ENCODE measurements at places on chromosomes 1 and 21.

GRCh38 chr1:171833091-171833825 lies 8.0 kb upstream of the DNM3 start:
- no peak for DNase-seq

GRCh38 chr1:202143011-202143767 lies 1.3 kb downstream of the ARL8A start:
- no peak for DNase-seq

- peak; percentile 35 for DNase-seq
Observed at GRCh38 chr21:42209801-42210479, 9.0 kb upstream of the ABCG1 start.

GRCh38 chr1:112717263-112717873 lies 2.2 kb upstream of the PPM1J start:
- no peak for DNase-seq

DNA sequence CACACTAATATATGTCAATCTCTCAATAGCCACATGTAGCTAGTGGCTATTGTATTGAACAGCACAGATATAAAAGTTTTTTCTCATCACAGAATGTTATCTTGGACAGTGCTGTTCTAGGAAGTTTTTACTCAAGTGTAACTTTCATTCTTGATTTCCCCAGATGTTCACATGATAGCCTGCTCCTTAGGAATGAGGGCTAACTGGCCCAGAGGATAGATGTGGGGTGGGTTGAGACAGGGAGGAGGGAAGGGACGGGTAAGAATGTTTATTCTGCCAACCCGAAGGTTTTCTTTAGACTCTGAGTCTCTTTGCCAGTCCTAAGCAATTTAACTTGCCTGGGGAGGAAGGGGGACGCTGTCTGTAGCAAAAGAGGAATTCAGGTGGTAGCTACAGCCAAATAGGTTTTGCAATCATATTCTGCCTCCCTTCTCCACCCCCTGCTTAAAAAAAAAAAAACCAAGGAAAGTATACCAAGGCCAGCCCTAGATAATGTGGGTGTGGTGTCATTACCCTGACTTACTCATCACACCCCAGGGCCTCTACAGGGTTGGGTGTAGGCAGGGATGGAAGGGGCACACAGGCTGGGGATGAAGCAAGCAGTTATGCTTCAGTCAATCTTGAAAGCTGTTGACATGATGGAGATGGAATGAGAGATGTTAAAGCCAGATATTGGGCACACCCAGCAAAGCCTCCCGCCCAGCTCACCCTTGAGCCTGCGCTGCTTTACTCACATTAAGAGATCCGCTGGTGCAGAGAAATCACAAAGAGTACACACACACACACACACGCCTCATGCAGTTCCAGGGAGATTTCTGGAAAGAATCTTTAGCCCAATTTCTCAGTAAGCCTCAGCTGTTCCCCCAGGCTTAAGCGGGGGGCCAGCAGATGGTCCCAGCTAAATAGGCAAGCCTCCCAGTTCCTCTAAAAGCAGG lies 59.9 kb downstream of the PLXNA2 start:
- no peak for DNase-seq

DNA sequence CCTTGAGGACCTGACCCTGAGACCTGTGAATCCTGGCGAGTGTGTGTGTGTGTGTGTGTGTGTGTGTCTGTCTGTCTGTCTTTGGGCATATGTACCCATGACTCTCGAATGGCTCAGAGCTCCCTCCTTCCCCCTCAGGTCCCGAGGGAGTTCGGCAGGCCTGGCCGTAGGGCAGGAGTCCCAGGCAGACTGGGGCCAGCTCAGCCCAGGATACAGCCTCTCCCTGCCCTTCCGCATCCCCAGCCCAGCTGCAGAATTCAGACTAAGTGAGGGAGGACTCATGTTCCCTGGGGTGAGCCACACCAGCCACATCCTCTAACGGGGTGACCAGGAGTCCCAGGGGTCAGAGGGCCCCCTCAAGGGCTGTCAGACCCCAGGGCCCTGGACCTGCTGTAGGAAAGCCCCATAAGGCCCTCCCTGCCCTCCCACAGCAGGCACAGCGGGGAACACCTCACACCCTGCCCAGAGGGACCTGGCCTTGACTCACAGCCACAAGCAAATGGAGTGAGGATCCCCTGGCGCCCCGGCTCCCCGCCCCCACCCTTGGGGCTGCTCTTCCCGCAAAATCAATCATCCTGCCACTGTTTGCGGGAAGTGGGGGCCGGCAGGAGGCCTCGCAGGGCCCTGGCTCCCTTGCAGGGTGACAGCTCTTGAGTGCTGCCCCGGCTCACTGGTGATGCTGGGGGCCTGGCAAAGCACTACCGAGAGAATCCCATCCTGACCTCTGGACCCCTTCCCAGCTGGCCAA lies 101.7 kb upstream of the CASZ1 start:
- no peak for DNase-seq

DNA sequence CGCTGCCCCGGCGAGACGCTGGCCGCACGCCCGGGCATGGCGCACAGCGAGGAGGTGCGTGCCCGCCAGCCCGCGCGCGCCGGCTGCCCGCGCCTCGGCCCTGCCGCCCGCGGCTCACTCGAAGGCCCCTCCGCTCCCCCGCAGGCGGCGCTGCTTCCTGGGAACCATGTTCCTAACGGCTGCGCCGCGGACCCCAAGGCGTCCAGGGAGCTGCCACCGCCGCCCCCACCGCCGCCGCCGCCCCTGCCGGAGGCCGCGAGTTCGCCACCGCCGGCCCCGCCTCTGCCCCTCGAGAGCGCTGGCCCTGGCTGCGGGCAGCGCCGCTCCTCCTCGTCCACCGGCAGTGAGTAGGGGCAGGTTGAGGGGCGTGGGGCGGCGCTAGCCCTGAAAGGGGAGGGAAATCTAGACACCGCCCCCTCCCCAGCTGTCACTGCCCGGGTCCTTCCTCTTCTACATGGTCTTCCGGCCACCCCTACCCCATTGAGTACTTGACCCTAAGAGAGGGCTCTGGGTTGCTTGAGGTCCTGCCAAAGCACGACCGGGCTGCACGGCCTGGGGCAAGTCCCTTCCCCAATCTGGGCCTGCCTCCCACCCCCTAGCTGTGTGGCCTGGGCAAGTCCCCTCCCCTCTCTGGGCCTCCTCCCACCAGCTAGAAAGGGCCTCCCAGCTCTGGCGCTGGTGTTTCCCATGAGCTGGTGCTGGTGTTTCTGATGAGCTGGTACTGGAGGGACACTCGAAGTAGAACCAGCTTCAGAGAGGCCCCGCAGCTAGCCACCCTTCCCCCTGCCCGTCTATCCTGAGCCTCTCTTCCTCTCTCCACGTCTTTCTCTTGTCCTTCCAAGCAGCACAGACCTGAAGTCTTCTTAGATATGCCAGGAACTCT lies 17.0 kb downstream of the TNFRSF25 start:
- no peak for DNase-seq

DNA sequence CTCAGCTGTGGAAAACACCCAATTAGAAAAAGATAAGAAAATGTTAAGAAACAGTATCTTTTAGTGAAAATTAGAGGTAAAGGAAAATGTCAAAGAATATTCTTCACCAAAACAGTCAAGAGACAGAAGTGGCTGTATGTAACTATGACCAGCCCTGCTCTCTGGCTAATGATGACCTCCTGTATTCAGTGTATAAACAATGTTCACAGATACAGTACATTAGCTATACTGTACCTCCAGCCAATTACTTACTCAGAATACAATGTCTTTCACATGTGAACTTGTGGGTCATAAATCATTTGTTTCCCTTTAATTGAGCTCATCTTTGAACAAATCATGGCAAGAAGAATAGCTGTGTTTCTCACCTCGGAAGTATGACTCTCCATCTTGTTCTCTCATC lies 432.0 kb downstream of the LMO4 start:
- DNase-seq = no peak

- no peak for DNase-seq
Observed at GRCh38 chr1:40316595-40317393, at the start of gene COL9A2. Gene COL9A2, minus strand, starts transcription at chr1:40317286. Its CDS starts 89 bp downstream, at chr1:40317197.

GRCh38 chr1:245338485-245338877 lies 183.7 kb downstream of the KIF26B start:
- no peak for DNase-seq

- DNase-seq = no peak
Observed at GRCh38 chr1:116855191-116855619, 54.5 kb upstream of the PTGFRN start.

- no peak for DNase-seq
Observed at GRCh38 chr1:162678439-162678838, 46.2 kb downstream of the DDR2 start.

DNA sequence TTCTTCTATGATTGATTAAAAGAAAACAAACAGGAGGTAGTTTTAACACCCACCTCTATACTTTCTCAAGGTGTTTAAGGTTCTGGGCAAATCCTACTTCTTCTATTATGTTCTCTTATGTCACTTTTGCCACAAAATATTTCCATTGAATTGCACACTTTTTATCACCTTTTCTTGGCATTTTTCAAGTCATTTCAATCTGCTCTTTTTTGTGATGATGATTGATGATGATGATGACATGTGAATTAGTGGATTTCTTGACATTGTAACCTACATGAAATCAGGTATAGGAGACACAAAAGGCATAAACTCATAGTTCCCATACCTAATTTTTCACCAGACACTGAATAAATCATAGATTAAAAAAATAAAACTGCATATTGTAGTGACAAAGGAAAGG lies 4.1 kb downstream of the PTPRC start:
- DNase-seq = no peak

- no peak for DNase-seq
Observed at GRCh38 chr1:59682396-59683080, 132.2 kb upstream of the HOOK1 start.

DNA sequence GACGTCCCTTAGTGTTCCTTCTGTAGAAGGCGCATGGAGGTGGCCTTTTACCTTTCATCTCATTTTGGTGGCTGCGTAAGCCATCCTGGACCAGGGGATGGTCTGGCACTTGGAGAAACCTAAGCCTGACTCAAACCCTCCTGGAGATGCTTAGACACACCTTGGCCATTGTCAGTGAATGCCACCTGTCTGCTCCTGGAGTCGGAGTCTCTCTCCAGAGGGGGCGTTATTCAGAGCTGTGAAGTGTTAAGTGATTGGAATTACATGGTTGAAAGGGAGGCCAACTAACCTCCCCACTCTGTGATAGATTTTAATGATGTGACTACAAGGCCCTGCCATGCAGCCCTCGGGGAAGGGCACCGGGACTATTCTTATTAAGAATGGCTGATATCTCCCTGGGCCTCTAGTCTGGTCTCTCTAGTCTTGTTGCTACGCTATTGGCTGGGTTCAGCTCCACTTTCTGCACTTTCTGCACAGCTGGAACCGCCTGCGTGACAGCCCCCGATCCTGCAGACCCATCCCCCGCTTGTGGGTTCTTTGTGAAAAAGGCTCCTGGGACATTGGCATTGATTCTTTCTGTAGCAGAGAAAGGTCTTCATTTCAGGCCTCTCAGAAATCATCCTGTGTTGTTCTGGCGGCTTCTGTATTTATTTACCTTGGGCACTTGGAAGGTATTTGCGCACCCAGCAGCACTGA lies 4.2 kb downstream of the RASSF5 start:
- no peak for DNase-seq

GRCh38 chr1:67735206-67735605 lies 50.2 kb downstream of the GADD45A start:
- DNase-seq = no peak

GRCh38 chr1:83639785-83640184 lies 359.1 kb downstream of the TTLL7 start:
- no peak for DNase-seq

DNA sequence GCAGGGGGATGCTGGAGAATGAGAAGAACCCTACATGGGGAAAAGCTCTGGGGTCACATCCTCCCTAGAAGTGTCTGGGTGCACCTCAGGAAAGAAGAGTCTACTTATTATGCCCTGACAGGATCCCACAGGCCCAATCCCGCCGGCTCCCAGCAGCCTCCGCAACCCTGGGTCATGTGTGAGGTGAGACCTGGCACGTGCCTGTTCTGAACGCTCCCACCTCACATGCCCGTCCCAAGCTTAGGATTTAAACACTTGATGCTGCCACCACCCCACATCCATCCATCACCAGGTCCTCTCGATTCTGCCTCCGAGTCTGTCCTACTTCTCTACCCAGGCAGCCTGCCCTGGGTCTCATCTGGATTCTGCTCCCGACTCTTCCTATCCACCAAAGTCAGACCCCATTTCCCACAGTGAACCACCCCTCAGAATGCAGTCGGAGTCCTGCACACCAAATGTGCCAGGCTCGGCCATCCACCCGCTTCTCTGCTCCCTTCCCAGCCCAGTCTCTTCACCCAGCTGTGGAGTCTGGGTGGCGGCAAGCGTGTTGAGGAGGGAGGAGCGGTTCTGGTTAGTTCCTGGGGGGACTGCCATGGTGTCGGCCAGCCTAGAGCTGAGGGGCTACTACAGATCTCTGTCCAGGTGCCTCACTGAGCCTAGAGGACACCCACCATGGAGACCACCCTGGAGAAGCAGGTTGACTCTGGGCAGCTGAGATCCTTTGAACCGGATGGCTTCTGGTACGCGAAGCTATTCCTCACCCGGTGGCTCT lies 23.9 kb downstream of the SLC2A1 start:
- peak; percentile 65 for DNase-seq

GRCh38 chr1:4062992-4063391 lies 162.9 kb upstream of the C1orf174 start:
- peak; percentile 55 for DNase-seq

DNA sequence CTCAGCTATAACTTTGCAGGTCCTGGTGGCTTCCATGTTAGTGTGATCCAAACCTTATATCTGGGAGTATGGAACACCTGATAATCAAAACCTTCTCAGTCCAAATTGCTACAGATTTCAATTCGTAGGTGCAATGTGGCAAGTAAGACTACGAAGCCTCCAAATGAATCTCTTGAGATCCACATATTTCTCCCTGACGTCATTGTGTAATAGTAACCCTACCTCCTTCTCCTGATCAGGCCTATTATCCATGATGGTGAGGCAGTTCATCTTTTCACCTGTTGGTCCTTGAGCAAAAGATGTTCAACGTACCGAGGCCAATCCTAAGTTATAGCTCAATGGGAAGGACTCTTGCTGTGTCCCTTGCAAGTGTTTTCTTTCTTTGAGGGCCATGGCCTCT lies 115.9 kb upstream of the CHRM3 start:
- DNase-seq = no peak

DNA sequence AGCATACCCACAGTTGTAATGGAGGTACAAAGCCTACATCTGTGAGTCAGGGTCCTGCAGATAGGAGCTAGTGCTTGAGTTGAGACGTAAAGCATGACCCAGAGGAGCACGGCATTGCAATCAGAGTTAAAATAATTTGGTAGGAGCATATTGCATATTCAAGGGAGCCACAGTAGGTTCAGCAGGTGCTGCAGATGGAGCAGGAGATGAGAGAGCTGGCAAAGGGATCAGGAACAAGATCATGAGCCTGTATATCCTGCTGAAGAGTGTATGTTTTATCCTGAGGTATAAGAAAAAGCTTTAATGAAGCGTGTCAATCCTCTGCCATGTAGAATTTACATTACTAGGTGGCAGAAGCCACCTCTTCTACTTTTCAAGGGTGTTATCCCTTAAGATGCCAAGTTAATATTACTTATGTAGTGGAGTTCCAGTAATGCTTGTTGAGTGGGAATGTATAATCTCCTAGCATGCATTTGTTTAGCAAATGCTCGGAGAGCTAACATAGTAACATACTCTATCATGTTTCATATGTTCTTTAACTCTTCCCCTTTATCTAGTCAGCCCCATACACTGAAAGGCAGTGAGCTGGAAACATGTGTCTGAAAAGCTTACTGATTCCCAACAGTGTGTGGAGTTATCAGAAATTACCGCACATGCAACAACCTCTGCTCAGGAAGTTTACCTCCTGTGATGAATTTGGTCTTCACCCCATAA lies 300.3 kb downstream of the GRIK1 start:
- no peak for DNase-seq

- DNase-seq = no peak
Observed at GRCh38 chr21:14616380-14617039, 70.4 kb upstream of the SAMSN1 start.

- DNase-seq = no peak
Observed at GRCh38 chr1:67041841-67042503, 12.0 kb downstream of the SLC35D1 start.

GRCh38 chr1:164576291-164577271 lies 17.6 kb downstream of the PBX1 start:
- DNase-seq = peak; percentile 75

Data from coronary artery (tissue), 2 donors.